ENCODE measurements at places on chromosomes 12 and 14.

- DNase-seq = no peak
Observed at GRCh38 chr14:50447461-50447860, 50.8 kb upstream of the CDKL1 start.

DNA sequence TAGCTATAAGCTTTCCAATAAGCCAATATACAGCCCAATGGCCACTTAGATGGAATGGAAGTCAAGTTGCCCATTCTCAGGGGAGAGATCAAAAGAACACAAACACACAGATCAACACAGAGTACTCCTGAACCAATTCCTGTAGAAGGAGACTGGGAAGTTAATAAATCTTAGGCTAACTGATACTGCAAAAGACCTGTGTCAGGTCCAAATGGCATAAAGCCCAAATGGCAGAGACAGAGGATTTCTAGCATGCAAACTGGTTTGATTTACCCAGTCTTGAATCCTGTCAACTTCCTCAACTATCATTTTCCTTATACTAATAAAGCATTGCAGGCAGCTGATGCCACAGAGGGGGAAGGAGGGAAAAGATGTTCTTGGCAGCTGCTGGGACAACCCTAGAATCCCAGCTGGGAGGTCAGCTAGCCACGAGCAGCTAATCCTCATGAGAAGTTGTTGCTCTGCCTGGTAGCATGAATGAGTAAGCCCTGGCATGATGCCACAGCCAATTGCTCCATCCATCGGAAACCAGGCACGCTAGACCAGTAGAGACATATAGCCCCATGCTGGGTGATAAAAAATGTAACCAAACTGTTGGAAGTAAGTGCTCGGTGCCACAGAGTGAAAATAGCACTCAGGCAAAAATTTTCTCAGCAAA, 26.2 kb downstream of the ANG start:
- no peak for DNase-seq

- peak; percentile 59 for DNase-seq
Observed at GRCh38 chr12:98645572-98646067, 530 bp downstream of the APAF1 start.

DNA sequence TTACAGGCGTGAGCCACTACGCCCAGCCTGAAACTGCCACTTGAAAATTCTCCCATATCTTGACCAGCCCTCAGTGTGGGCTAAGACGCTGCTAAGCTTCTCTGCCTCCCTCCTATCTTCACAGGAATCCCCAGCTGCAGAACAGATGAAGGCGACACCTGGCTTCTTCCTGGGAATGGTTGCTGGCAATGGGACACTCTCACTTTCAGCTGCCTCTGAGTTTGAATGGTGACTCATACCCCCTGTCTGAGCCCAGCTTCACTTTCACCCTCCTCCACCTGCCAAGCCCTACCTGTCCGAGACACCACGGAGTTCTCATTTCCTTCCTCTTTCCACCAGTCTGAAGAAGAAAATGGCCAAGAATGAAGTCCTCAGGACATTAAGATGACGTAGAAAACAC, 18.3 kb upstream of the VASH1 start:
- DNase-seq = no peak

GRCh38 chr12:99498756-99499155, 148.8 kb upstream of the GARIN6 start:
- no peak for DNase-seq

DNA sequence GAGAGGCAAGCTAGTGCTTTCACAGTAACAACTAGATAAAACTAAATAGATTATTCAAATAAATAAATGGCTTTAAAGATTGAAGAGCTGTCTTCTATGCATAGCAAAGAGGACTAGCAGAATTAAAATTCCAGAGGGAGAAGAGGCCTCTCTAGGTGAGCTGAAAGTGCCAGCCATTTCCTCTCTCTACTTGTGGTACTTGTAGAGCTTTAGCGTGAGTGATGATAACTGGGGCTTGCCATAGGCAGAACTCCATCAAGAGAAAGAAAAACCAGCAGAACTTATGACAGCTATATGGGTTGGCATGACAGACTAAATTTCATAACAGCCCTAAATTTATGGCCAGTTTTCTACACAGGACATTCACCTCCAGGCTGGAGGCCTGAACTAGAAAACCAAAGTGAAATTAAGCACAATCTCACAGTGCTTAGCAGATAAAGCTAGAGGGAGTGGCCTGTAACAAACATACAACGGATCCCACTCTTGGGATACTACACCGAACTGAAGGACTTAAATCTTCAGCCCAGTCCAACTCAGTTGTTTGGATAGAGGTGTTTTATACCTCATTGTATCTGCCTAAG, 11.0 kb downstream of the SPTLC2 start:
- DNase-seq = no peak

DNA sequence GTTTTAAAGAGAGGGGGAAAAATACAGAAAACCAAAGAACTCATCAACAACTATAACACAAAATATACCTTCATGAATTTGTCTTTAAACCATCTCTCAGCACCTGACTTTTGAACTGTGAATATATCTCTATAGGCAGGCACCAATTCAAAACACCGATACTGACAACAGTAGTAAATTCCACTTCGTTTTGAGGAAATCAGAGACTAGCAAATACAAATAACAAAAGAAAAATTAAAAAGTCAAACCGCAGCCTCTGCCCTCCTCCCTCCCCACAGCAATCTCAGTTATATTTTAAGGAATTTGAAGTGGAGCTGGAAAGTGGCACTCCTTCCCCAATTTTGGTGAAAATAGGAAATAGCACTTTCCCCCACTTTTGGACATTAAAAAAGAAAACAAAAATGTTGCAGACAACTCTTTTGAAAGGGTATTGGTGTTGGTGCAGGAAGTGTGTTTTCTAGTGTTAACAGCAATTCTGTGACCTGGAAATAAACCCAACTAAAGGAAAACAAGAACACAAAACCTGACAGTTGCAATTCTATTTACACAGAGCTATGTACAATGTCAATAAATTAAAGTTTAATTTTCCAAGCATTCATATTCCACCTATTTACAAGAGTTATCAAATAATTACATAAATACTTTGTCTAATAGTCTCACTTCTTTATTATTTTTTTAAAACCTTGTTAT, 13.5 kb downstream of the TBX3 start:
- no peak for DNase-seq
